CD4-positive, alpha-beta T cell treated with Interleukin-4 for 4 hours (primary cell): ENCODE measurements at places on chromosomes 1 and 21.

GRCh38 chr1:42886046-42886739, 39.8 kb downstream of the ZNF691 start:
- DNase-seq, result no peak

DNA sequence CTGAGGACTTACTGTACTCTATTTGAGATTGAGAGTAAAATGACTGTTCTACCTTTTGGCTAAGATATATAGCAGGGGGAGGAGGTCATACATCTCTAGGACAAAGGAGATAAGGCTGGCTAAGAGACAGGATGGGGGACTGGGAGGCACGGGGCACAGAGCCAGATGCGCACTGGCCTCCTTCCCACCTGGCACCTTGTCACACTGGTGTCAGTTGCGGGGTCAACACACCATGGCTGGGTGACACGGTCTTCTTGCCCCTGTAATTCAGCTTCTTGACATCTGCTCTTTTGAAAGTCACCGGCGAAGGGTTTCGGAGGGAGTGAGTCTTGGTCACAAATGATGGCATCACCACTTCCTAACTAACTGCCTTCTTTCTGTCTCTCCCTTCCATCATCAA, 177.3 kb downstream of the ZSCAN20 start:
- no peak for DNase-seq

DNA sequence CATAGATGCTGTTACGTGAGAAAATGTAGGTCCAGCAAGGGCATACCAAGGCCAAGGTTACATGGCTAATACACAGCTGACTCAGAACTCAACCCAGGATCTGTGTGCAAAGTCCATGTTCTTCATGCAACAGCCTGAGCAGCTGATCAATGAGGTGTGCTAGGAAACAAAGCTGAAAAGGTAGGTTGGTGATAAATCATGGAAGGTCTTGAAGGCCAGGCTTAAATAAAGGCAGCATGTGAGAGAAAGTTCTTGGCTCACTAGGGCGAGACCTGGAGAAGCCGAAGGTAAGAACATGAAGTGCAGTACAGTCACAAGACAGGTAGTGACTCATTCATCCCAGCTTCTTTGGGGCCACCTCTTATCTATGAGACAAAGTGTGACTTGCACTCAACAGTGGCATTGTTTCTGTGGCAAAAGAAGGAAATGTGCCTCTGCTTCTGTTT, 33.4 kb downstream of the TLR5 start:
- DNase-seq, result no peak

GRCh38 chr1:15523104-15524020, 653 bp downstream of the CASP9 start:
- no peak for DNase-seq

DNA sequence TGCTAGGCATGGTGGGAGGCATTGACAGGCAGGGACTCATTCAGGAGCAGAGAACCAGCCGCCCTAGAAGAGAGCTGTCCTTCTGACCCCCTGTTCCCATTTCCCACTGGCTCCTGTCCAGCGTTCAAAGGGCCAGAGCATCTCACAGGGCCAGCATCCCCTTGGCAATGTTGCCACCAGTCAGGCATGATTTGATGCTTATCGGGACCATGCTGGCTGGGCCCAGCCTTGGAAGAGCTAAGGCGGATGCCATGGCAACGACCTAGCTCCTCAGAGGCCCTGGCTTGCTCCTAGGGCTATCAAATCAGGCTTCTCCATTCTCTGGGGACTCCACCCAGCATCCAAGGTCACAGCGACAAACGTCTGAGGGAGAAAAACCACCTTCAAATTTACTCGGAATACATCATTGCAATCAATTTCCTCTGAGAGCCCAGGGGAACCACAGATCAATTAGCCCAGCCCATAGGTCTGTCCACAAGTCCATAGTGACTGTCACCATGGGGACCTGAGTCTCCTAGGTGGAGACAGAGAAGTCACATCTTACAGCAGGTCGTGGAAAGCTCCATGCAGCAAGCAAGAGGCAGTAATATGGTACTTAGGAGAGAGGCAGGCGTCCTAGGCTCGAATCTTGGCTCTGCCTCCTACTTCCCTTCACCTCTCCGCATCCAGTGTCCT, 14.1 kb upstream of the VWA5B1 start:
- DNase-seq, result no peak
